Endothelial cell of umbilical vein (primary cell): ENCODE measurements at places on chromosomes 6 and 20. TPM values are rescaled to one million over a fixed set of nuclear protein-coding genes. Genes with fewer than 3 reads are reported as not detected.

The WFDC12 gene
- not detected in 2 replicates for polyA plus RNA-seq

The ZC2HC1B gene
- not detected in 2 replicates for polyA plus RNA-seq

The SSR1 gene
- 49.5 and 70.7 TPM in 2 replicates for polyA plus RNA-seq

The TSPO2 gene
- not detected in 2 replicates for polyA plus RNA-seq

The HLA-DOA gene
- polyA plus RNA-seq: not detected in 2 replicates

The NKX2-4 gene
- not detected in 2 replicates for polyA plus RNA-seq
